ENCODE measurements at places on chromosomes 13 and 19.

GRCh38 chr19:33231511-33231910 lies 5.9 kb upstream of the SLC7A10 start:
- no peak for DNase-seq

DNA sequence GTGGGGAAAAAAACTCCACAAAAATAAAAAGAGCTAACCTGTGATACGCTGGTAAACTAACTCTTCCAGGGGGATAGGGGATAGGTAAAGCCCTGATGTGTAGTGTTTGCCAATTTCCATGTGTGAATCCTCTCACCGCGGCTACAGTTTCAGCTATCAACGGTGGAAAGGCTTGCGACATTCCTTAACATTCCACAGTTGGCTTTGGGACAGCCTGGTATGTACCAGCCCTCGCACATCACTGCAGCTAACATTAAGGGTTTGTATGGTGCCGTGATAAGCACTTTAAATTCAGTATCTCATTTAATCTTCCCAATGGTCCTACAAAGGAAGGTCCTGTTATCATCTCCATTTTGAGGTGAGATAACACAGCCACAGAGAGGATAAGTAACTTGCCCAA lies 112.4 kb downstream of the KATNAL1 start:
- no peak for DNase-seq

GRCh38 chr13:99484473-99484872 lies 16.8 kb upstream of the TM9SF2 start:
- no peak for DNase-seq

DNA sequence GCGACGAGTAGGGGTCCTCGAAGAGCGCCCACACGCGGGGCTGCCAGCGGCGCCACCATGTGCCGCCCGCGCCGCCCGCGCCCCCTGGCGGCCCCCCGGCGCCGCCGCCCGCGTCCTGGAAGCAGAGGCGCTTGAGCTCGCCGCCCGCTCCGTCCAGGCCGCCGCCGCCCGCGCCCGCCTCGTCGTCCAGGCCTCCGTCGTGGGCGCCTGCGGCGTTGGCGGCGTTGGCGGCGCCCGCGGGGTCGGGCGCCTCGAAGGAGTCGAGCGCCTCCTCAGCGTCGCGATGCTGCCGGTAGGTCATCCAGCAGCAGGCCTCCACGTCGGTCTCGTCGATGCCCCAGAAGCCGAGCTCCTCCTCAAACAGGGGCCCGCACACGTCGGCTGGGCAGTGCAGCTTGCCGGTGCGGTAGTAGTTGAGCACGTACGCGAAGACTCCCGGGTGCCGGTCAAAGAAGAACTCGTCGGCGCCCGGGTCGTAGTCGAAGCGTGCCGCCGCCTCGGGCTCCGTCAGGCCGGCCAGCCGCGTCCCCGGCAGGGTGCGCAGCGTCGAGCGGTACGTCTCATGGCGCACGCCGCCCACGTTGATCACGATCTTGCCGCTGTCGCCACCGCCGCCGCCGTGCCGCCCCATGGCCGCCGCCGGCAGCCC lies 829 bp downstream of the KCNC3 start:
- no peak for DNase-seq

DNA sequence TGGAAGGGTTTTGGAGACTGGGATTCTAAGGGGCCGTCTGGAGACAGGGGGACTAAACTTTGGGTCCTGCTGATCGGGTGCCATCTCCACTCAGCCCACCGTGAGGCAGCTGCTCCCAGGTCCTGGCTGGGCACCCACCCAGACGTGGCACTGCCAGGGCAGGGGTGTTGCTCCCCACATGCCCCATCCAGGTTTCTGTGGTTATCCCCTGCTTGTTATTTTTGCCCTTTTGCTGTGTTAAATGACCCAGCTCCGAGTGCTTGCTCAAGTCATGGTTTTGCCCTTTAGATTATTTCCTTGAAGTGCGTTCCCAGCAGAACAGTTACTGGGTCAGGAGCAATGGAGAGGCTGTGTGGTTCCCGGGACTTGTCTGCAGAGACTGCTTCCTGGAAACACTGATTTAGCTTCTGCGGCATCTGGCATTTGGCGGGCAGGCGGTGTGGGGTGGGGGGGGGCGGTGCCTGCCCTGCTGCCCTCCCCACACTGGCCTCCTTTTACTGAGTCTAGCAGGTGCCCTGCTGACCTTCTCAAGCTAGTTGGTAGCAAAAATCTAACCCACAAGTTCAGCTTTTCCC lies 1.9 kb downstream of the RAB11B start:
- no peak for DNase-seq

- DNase-seq, result no peak
Observed at GRCh38 chr13:75897386-75897785, 261.3 kb downstream of the LMO7 start.

- DNase-seq, result no peak
Observed at GRCh38 chr13:31631071-31631470, 108.3 kb upstream of the RXFP2 start.

DNA sequence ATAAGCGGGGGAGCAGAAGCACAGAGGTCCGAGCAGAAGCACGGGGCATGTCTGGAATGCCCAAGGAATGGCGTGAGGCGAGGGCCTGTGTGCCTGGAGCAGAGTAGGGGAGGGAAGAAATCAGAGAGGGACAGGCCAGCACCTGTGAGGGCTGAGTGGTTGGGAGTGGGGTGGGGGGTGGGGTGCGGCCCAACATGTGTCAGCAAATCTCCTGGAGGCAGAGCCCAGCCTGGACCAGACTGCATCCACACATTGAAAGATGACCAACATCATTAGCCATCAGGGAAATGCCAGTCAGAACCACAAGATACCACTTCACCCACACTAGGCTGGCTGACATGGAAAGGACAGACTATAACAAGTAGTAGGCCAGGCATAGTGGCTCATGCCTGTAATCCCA lies 11.2 kb downstream of the CLASRP start:
- DNase-seq, result no peak

DNA sequence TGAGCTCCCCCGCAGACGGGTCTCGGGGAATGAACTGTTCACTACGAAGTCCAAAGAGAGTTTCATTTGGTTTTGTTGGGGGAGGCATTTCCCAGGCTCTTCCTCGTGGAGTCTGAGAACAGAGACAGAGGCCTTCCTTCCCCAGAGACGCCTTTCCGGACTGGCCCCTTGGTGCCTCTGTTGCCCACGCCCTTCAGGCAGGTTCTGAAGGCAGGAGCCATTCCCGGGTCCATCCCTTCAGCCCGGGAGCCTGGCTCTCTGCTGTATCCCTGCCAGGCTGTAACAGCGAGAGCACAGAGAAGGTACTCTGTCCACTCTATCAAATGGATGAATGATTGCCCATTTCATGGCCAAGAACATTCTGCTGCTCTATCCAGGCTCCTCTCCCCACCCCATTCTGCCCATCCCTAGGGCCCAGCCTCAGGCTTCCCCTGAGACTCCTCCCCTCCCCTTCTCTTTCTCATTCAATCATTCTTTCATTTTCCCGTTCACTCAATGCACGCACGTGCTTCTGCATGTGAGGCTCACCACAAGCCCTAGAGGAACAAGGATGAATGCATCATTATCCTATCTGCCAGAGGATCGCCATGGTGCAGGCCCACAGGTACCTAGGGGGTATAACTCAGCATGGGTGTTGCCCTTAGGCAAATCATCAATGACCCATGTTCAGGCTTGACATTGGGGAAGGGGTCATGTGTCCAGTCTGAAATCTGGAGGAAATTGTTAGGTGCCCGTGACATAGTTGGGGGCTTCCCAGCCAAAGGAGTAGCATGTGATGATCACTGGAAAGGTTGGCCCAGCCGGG lies 298.6 kb downstream of the ZNF536 start:
- DNase-seq, result no peak

DNA sequence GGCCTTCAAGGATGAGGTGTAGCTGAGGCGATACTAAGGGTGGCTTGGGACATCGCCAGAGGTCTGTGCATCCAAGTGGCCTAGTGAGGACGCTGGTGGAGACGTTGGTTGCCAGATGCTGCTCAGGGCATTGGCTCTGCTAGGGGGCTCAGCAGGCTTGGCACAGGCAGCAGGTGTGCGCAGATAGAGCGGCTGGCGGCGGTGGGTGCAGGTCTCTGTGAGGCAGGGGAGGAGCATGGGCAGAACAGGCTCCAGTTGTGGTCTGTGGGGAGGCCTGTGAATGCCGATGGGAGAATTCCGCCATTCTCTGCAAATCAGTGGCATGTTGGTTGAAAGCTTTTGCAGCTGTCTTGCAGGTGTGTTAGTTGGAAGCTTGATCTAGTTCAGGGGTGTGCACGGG lies 21.2 kb downstream of the PRAM1 start:
- DNase-seq, result no peak

Measured in DMS 273 treated with DMSO at 0.1 percent for 48 hours (cell line).